ENCODE measurements at places on chromosomes 5 and 9.
A peak's percentile ranks its signal among the peaks of the same experiment; 100 is the strongest.

- peak; percentile 90 for DNase-seq
- H3K27me3 ChIP-seq = peaks cover 30% of the 10 kb centered on the region
- no peak within 1 kb of the TSS for H3K27ac ChIP-seq
- H3K36me3 ChIP-seq = no peaks in the 10 kb centered on the region
Observed at GRCh38 chr9:129752900-129753729, at the start of gene PTGES. Gene PTGES (minus strand): TSS chr9:129753042. CDS start chr9:129753012, 30 bp downstream.

- no peaks in the 10 kb centered on the region for H3K27me3 ChIP-seq
- no peak for DNase-seq
- no peak overlapping the region for H3K27ac ChIP-seq
- H3K36me3 ChIP-seq = no peaks in the 10 kb centered on the region
Observed at GRCh38 chr5:9567039-9567438, 21.2 kb upstream of the SEMA5A start.

DNA sequence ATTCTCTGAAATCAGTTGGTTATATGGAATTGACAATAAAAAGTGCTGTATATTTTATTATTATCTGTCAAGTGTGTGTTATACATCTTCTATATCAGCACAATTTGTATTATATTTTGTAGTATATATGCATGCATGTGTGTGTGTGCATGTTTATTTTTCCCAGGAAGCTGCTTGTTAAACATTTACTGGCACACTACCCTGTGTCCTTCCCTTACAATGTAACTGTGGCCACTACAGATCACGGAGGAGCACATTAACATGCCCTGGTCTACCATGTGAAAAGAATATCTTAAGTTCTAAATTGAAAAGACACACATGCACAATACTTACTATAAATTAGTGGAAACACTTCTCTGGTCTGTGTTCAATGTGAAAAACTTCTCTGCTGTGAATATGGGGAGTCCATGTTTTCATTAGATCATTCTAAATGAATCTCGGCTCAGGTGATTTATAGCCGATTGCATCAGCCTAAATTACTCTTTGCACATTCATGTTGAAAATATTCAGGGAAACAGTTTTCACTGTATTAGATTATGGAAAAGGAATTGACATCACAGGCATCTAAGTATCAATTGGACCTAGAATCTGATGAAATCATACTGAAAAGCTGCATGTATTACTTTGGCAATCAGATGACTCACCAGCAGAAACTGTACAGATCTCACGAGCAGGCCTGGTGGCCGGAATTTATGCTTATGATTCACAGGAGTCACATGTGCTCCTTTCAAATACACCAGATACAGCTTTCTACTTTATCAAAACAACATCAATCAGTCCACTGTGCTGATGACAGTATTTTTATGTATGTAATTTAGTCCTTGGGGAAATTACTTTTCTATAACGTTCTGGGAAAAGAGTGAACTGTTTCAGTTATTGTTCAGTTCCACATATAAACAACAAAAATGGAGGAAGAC is 39.4 kb downstream of the LURAP1L start:
- H3K4me1 ChIP-seq = peaks cover 12% of the 10 kb centered on the region
- H3K27me3 ChIP-seq = no peaks in the 10 kb centered on the region
- peak overlapping the region; percentile 81 for H3K27ac ChIP-seq
- H3K36me3 ChIP-seq = no peaks in the 10 kb centered on the region
- peak; percentile 35 for DNase-seq

DNA sequence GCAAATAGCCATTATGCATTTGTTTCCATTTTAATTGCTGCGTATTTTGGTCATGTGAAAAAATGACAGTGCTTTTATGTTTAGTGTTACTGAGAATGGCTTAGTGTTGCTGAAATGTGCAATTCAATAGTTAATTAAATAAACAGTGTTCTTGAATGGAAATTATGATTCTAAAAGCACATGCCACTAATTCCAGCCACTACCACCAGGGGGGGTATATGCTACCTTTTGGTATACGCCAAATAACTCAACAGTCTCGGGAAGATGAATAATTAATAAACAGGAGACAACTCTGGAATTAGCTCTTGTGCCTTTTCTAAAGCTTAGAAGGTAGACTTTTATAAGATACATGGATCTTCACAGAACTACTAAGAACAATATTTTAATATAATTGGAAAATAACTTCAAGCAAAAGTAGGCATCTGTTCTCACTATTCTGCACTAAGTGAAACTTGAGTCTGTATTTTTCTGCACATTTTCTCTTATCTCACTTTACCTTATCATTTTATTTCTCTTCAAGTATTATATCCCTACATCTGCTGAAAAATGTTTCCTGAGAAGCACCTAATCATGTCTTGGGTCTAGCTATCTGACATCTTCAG is 83.5 kb upstream of the MINAR2 start:
- no peak overlapping the region for H3K27ac ChIP-seq
- H3K27me3 ChIP-seq = no peaks in the 10 kb centered on the region
- H3K4me3 ChIP-seq = no peak overlapping the region
- no peak for DNase-seq
- H3K36me3 ChIP-seq = no peaks in the 10 kb centered on the region
- H3K4me1 ChIP-seq = no peaks in the 10 kb centered on the region

- H3K4me3 ChIP-seq = no peak overlapping the region
- no peak overlapping the region for H3K27ac ChIP-seq
- DNase-seq = no peak
Observed at GRCh38 chr9:109556061-109556460, 58.0 kb upstream of the PTPN3 start.

GRCh38 chr5:16072616-16073015 is 107.0 kb downstream of the MARCHF11 start:
- H3K36me3 ChIP-seq = no peaks in the 10 kb centered on the region
- no peak overlapping the region for H3K27ac ChIP-seq
- no peak for DNase-seq
- H3K4me3 ChIP-seq = no peak overlapping the region
- H3K27me3 ChIP-seq = no peaks in the 10 kb centered on the region

- no peaks in the 10 kb centered on the region for H3K27me3 ChIP-seq
- no peak overlapping the region for H3K4me3 ChIP-seq
- no peaks in the 10 kb centered on the region for H3K36me3 ChIP-seq
- no peak for DNase-seq
- H3K27ac ChIP-seq = no peak overlapping the region
- no peaks in the 10 kb centered on the region for H3K4me1 ChIP-seq
Observed at GRCh38 chr5:117107859-117108258, 533.2 kb upstream of the SEMA6A start.

DNA sequence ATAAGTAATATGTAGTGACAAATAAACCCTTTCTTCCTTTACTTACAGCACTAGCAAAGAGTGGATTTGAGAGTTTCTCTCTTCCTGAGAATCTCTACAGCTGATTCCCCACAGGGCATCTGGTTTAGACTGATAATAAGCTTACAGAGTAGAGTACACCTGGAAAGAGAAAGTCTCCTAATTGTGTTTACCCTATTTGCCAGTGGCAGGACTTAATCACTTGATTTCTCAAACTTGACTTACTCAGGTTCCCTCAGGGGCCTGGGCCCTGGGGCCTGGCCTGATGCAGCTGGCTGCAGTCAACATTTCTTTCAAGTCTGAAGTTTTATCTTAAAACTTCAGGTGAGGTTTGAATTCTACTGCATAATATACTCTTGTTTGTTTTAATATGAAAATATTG is 38.0 kb upstream of the UBTD2 start:
- no peak overlapping the region for H3K27ac ChIP-seq
- no peak for DNase-seq
- no peaks in the 10 kb centered on the region for H3K27me3 ChIP-seq
- H3K4me3 ChIP-seq = no peak overlapping the region
- no peaks in the 10 kb centered on the region for H3K4me1 ChIP-seq

DNA sequence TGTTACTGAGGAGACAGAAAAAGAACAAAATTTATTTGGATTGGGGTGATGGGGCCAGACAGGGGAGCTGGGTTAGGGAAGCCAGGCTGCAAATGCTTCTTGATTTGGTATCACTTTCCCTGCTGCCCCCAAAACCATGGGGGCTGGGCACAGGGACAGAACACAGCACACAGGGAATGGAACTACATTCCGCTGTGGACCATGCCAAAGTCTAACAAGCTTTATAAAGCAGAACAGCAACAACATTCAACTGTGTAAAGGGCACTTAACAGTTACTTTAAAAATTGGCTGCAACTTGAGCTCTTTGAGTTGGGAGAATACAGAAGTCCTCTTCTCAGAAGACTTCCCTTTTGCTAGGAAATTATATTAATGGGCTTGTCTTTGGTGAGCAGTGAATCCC is 23.8 kb downstream of the C5orf58 start:
- H3K4me1 ChIP-seq = no peaks in the 10 kb centered on the region
- no peaks in the 10 kb centered on the region for H3K36me3 ChIP-seq
- peak overlapping the region; percentile 8 for H3K27ac ChIP-seq

DNA sequence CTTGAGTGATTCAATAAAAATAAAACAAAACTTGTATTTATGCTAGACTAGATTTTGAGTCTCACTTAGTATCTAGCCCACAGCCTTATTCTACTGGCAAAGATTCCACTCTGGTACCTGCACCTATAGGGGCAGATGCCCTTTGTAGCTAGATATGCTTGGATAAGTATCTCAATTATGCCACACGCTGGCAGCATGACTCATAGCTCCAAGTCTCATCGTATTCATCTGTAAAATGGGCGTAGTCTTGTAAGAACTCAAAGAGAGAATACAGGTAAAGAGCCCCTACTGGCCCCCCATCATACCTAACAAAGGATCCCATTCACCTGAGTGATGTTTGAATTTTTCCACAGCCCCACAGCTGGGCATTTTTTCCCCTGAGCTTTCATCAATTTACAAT is 45.9 kb upstream of the ASTN2 start:
- no peak overlapping the region for H3K27ac ChIP-seq
- H3K4me1 ChIP-seq = no peaks in the 10 kb centered on the region
- no peaks in the 10 kb centered on the region for H3K27me3 ChIP-seq
- no peak overlapping the region for H3K4me3 ChIP-seq

- H3K27me3 ChIP-seq = no peaks in the 10 kb centered on the region
- no peak overlapping the region for H3K4me3 ChIP-seq
- no peaks in the 10 kb centered on the region for H3K36me3 ChIP-seq
- H3K4me1 ChIP-seq = no peaks in the 10 kb centered on the region
- no peak overlapping the region for H3K27ac ChIP-seq
Observed at GRCh38 chr5:109529520-109529919, 119.7 kb upstream of the PJA2 start.

DNA sequence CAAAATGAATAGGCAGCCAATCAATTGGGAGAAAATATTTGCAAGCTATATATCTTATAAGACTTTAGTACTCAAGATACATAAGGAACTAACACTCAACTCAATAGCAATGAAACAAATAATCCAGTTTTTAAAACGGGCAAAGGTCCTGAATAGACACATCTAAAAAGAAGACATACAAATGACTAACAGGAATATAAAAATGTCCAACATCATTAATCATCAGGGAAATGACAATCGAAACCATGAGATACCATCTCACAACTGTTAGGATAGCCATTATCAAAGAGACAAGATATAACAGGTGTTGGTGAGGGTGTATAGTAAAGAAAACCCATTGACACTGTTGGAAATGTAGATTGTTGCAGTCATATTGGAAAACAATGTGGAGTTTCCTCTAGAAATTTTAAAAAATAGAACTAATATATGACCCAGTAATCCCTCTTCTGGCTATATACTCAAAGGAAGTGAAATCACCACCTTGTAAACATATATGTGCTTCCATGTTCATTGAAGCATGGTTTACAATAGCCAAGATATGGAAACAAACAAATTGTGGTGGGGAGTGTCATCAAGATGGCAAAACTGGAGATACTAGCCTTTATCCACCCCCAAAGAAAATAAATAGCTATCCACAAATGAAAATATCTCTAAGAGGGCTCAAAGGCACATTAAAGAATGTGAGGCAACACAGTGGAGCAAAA is 13.9 kb upstream of the BTNL3 start:
- no peaks in the 10 kb centered on the region for H3K4me1 ChIP-seq
- H3K4me3 ChIP-seq = no peak overlapping the region
- no peak overlapping the region for H3K27ac ChIP-seq
- no peak for DNase-seq
- H3K36me3 ChIP-seq = no peaks in the 10 kb centered on the region

- H3K27ac ChIP-seq = no peak overlapping the region
- H3K4me3 ChIP-seq = no peak overlapping the region
- H3K4me1 ChIP-seq = no peaks in the 10 kb centered on the region
- peaks cover 88% of the 10 kb centered on the region for H3K36me3 ChIP-seq
- H3K27me3 ChIP-seq = no peaks in the 10 kb centered on the region
Observed at GRCh38 chr9:90881648-90882047, 80.0 kb downstream of the SYK start.

GRCh38 chr5:110957934-110958333 is 113.6 kb upstream of the TSLP start:
- no peak overlapping the region for H3K27ac ChIP-seq
- H3K4me3 ChIP-seq = no peak overlapping the region
- no peaks in the 10 kb centered on the region for H3K36me3 ChIP-seq
- DNase-seq = no peak
- no peaks in the 10 kb centered on the region for H3K27me3 ChIP-seq
- no peaks in the 10 kb centered on the region for H3K4me1 ChIP-seq

GRCh38 chr9:137025517-137025966 is 2.5 kb downstream of the ABCA2 start:
- H3K27me3 ChIP-seq = no peaks in the 10 kb centered on the region
- H3K4me1 ChIP-seq = peaks cover 9% of the 10 kb centered on the region
- H3K27ac ChIP-seq = no peak overlapping the region
- peak; percentile 54 for DNase-seq
- H3K4me3 ChIP-seq = no peak overlapping the region

GRCh38 chr5:135739383-135739981 is 95.0 kb upstream of the SLC25A48 start:
- H3K27ac ChIP-seq = peak overlapping the region; percentile 62
- H3K36me3 ChIP-seq = no peaks in the 10 kb centered on the region
- H3K27me3 ChIP-seq = no peaks in the 10 kb centered on the region
- no peaks in the 10 kb centered on the region for H3K4me1 ChIP-seq

DNA sequence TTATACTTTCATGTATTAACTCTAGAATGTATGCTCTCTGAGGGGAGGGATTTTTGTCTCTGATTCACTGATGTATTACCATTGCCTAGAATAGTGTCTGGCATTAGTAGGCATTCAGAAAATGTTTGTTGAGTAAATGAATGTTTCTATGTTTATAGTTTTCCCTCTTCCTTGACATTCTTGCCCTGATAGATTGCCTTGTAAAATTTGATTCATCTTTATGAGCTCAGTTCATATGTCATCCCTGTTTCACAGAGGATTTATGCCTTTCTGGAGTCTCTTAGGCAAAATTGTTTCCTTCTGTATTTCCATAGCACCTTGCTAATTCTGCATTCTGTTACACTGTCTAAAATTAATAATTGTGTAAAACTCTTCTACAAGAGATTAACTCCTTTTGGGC is 72.3 kb downstream of the RASA1 start:
- no peaks in the 10 kb centered on the region for H3K27me3 ChIP-seq
- peaks cover 22% of the 10 kb centered on the region for H3K4me1 ChIP-seq
- DNase-seq = no peak

GRCh38 chr9:97954550-97954989 is 16.6 kb upstream of the HEMGN start:
- no peaks in the 10 kb centered on the region for H3K4me1 ChIP-seq
- H3K27me3 ChIP-seq = peaks cover 8% of the 10 kb centered on the region
- no peak overlapping the region for H3K27ac ChIP-seq
- no peak for DNase-seq

DNA sequence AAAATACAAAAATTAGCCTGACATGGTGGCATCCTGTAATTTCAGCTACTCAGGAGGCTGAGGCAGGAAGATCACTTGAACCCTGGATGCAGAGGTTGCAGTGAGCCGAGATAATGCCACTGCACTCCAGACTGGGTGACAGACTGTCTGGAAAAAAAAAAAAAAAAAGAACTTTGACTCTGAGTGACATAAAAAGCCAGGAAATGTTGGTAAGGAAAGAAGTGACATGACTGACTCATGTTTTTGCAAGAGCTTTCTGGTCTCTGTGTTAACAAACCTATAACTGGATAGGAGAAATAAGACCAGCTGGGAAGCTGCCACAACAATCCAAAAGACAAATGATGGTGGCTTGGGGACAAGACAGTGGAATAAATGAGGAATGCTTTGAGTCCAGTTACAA is 272.1 kb downstream of the HINT1 start:
- no peaks in the 10 kb centered on the region for H3K4me1 ChIP-seq
- no peak overlapping the region for H3K4me3 ChIP-seq
- DNase-seq = no peak
